ENCODE measurements at places on chromosomes 13 and 19.

- H3K27me3 ChIP-seq: no peaks in the 10 kb centered on the region
- no peak for DNase-seq
Measured at GRCh38 chr19:51090471-51090870, 7.8 kb upstream of the KLK14 start.

DNA sequence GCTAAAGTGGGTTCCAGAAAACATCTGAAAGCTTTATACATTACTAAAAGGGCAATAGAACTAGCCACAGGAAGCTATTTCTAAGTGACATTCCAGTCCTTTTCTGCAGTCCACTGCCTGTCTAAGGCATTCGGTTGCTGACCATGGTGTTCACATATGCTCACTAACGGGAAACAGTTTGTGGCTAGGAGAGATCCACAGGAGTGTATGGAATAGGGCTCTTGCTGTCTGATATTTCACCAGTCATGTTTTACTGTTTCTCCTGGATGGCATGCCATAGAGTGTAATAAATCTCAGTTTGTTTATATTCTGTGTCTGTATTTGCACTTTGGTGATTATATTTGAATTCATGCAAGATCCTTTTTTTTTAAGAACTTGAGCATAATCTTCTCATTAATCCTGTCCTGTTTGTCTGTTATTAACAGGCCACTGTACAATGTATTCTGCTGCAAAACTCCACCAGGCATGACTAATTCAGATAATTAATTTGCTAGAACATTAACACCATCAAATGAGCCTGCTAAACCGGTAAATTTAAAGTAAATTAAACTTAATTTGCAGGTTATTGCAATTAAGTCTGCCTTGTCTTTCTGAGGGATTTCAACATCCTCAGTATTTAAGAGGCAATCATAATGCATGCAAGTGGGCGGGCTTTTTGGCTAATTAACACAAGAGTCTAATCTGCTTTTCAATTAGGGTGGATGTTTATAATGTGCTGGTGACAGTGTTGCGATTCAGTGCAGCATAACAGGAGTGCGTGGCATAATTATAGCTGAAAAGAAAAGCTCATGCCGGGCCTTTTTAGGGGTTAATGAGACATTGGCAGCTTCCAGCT, 201.3 kb downstream of the POU4F1 start:
- H3K36me3 ChIP-seq: no peaks in the 10 kb centered on the region
- DNase-seq: no peak
- no peak overlapping the region for H3K27ac ChIP-seq
- no peak overlapping the region for H3K4me3 ChIP-seq
- H3K27me3 ChIP-seq: no peaks in the 10 kb centered on the region

DNA sequence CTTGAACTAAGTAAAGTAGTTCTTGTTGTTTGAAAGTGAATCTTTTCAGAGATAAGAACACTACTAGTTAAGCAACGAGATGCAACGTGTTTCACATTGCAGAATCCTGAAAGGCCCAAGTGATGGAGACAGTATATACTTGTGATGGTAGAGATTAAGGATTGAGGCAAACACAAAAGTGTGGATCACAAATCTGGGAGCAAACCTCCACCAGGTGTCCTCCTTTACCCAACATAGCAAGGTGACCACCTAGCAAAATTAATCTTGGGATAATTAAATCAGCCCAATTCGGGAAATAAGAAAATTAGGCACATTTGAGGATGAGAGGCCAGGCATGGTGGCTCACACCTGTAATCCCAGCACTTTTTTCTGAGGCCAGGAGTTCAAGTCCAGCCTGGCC, 563.9 kb downstream of the DACH1 start:
- H3K4me3 ChIP-seq: no peak overlapping the region
- no peaks in the 10 kb centered on the region for H3K36me3 ChIP-seq
- DNase-seq: no peak
- no peak overlapping the region for H3K27ac ChIP-seq

- peak overlapping the region; percentile 96 for H3K27ac ChIP-seq
- no peaks in the 10 kb centered on the region for H3K27me3 ChIP-seq
- peak overlapping the region; percentile 89 for H3K4me3 ChIP-seq
Measured at GRCh38 chr19:45467115-45467455, 711 bp upstream of the FOSB start.

GRCh38 chr19:13044231-13044836, 49.1 kb downstream of the NFIX start:
- no peaks in the 10 kb centered on the region for H3K27me3 ChIP-seq
- H3K4me1 ChIP-seq: peaks cover 92% of the 10 kb centered on the region
- no peak for DNase-seq
- peak overlapping the region; percentile 68 for H3K27ac ChIP-seq
- H3K4me3 ChIP-seq: no peak overlapping the region
- H3K36me3 ChIP-seq: no peaks in the 10 kb centered on the region

DNA sequence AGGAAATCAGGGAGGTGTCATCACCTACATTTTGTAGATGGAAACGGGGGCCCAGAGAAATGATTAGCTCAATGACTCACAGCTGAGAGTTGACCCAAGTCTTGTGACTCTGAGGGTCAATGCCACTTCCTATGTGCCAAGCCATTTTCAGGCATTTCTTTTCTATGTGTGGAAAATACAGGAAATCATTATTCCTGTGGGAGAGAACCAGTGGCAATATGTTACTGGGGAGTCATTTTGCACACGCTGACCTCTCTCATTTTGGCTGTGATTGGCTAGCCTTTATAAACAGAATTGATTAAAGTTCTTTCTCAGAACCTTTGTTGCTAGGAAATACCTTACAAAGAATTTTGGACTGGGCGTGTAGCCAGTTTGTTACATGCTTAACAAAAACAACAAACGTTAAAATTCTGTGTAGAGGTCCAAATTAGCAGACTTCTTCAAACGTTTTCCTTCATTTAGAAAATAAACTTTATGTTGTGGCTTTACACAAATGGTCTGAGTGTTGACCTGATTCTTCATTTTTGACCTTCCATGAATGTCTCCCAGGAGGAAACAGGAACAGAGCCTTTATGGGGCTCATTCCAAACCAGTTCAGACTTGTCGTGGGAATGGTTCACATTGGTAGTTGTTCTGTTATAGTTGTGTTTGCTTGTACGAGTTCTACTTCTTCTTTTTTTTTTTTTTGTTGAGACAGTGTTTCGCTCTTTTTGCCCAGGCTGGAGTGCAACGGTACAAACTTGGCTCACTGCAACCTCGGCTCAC, 11.4 kb downstream of the PCCA start:
- peaks cover 25% of the 10 kb centered on the region for H3K4me1 ChIP-seq
- H3K27ac ChIP-seq: peak overlapping the region; percentile 57
- H3K4me3 ChIP-seq: no peak overlapping the region
- H3K36me3 ChIP-seq: peaks cover 4% of the 10 kb centered on the region
- H3K27me3 ChIP-seq: no peaks in the 10 kb centered on the region

DNA sequence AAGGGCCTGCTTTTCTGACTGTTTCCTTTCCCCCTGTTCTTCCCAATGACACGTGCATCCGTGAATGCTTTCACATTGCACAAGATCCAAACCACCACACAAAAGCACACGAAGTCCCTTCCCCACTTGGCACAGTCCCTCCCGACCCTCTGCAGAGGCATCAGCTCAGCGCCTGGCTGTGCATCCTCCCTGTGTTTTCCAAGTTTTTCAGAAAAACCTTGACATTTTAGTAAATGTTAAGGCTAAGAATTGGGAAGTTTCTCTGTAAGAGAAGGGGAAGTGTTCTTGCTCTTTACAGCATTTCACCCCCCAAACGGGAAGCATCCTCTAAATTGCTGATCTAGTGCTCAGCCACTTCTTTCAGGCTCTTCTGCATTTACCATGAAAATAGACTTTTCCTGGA, 94.5 kb upstream of the TM9SF2 start:
- no peak overlapping the region for H3K4me3 ChIP-seq
- H3K27me3 ChIP-seq: no peaks in the 10 kb centered on the region
- H3K27ac ChIP-seq: no peak overlapping the region
- DNase-seq: no peak
- H3K36me3 ChIP-seq: no peaks in the 10 kb centered on the region
- H3K4me1 ChIP-seq: no peaks in the 10 kb centered on the region

DNA sequence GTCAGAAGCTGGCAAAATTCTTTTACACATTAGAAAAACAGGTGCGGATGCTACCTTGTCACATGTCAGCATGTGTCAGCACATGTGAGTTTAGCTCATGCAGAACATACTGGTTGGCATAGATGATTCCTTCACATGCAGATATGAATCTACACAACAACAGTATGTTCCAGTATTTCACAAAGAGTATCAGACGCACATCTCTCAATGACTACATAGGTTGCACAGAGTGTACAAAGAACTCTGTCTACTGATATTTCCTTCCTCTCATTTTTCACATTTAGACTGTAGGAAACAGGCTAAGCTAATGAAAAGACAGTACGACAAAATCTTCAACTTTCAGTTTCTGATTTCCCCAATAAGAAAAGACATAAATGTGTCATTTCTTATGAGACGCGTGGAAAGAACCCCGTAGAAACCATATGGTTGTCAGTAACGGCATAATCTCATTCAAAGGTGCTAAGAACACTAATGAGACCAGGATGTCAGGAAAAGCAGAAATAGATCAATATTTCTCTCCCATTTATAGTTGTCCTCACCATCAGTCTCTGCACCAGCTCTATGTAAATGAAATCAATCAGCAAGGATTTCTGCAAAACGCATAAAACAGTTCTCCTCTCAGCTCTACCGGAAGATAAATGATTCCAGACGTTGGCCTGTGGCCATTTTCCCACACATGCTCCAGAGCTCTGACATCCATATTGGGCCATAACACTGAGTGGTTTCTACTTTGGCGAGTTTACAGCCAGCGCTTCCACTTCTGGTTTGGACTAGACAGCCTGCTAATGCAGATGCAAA, 81.2 kb downstream of the STARD13 start:
- peak overlapping the region; percentile 37 for H3K4me3 ChIP-seq
- H3K27ac ChIP-seq: peak overlapping the region; percentile 75
- H3K36me3 ChIP-seq: no peaks in the 10 kb centered on the region
- peak; percentile 83 for DNase-seq
- peaks cover 53% of the 10 kb centered on the region for H3K4me1 ChIP-seq

- peak within 1 kb of the TSS; percentile 79 for H3K4me3 ChIP-seq
- DNase-seq: no peak
- no peaks in the 10 kb centered on the region for H3K27me3 ChIP-seq
Measured at GRCh38 chr19:45498411-45499195, at the start of gene PPM1N. PPM1N (plus strand) TSS chr19:45498443; CDS start chr19:45498473, 30 bp downstream.

- peak; percentile 68 for DNase-seq
- H3K4me3 ChIP-seq: no peak overlapping the region
- H3K27me3 ChIP-seq: no peaks in the 10 kb centered on the region
- no peaks in the 10 kb centered on the region for H3K4me1 ChIP-seq
- no peak overlapping the region for H3K27ac ChIP-seq
- H3K36me3 ChIP-seq: no peaks in the 10 kb centered on the region
Measured at GRCh38 chr13:79973533-79973963, 367.4 kb downstream of the SPRY2 start.

Measured in suprapubic skin (tissue), 4 donors.